Ecto neural progenitor cell (in vitro differentiated cells): ENCODE measurements at places on chromosomes 2 and 18.

DNA sequence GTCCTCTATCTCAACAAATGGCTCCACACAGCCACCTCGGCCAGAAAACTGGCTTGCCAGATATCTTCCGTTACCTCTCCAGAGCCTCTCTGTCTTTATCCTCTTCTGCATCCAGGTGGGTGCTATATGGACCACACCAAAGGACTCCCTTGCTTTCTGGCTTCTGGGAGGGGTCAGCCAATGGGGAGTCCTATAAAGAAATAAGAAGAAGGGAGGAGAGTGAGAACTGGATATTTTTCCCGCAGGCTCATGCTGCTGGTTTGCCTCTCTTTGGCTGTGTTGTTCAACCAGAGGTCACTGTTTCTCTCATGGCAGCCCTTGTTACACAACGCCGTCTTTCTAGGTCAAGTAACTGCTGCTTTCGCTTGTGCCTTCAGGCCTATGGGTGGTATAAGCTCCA lies 72.7 kb downstream of the POLE4 start:
- no peak for DNase-seq

GRCh38 chr2:123080331-123080730 lies 944.8 kb upstream of the CNTNAP5 start:
- DNase-seq: no peak

GRCh38 chr2:166417669-166418068 lies 41.9 kb upstream of the SCN9A start:
- DNase-seq: no peak

GRCh38 chr2:192357217-192357616 lies 162.5 kb upstream of the TMEFF2 start:
- DNase-seq: no peak

DNA sequence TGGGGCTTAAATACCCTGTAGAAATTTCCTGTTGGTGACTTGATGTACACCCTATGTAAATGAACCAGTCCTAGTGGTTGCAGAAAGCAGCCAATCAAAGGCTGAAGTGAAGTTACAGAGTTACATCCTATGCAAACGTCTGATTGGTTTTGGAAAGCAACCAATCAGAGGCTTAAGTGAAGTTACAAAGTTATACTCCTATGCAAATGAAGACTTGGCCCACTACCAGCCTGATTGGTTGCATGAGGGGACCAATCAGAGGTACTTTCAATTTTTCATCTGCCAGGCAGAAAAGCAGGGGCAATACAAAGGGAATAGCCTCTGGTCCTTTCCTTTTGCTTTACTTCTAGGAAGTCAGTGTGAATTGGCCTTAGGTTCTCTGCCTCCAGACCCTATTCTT lies 13.6 kb upstream of the ZNF397 start:
- DNase-seq: no peak

GRCh38 chr18:48940854-48941611 lies 9.7 kb downstream of the SMAD7 start:
- DNase-seq: no peak

DNA sequence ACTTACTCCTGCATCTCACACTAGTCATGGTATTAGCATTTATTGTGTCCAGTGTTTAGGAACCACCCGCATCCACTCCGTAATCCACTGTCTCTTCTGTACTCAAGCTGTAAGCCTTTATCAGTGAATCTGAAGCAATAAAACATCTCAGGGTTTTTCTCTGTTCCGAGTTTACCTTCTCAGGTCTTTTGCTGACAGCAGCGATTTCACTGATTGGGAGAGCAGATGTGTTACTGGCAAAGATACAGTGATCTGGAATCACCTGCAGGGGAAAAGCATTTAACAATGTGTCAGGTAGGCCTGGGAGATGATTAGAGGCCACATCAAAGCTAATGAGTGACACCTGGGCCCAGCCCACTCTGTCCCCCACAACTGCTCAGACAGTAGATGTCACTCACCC lies 24.6 kb downstream of the GAREM2 start:
- DNase-seq: no peak

- no peak for DNase-seq
Measured at GRCh38 chr2:206083602-206084438, 2.2 kb downstream of the INO80D start.

DNA sequence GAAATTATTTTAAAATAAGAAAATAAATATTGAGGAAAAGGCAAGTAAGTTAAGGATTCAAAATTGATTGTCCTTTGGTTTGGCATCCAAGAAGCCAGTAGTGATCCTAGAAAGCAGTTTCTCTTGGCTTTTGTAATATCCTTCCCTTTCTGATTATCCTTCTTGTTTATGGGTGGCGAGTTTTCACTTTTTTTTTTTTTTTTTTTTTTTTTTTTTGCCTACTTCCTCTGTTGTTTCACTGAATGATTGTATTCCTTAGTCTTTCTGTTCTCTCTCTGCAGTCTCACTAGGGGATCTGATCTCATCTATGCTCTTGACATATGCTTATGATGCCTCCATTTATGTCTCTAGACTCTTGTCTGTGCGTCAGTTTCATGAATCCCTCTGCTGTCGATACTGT lies 4.2 kb downstream of the NAPG start:
- DNase-seq: no peak

DNA sequence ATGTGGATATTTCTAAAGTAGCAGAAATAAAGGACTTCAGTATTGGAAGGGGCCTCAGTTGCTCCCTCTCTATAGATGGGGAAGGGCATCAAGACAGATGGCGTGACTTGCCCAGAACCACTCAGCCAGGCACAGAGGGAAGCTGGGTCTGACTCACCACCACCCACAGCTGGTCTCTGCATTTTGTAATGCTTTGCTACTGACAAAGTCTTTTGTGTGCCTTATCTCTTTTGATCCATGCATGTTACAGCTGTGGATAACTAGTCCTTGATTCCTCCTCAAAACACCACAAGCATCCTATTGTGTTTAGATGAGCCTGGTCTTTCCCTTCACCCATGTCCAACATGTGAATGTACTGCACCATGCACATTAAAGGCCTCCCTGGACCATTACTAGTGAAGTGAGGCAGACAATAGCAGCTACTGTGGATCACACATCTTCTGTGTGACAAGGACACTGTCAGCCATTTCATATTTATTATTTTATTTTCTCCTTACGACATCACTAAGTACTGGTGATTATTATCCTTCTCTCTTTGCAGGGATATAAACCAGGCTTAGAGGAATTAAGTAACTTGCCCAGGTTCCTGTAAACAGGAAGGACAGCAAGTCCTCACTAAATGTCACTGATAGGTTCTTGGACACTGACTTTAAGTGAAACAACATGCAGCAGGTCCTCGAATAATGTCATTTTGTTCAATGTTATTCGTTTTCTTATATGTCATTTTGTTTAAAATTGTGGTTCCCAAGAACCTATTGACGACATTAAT lies 29.6 kb upstream of the IL37 start:
- DNase-seq: no peak

- DNase-seq: no peak
Measured at GRCh38 chr2:30134582-30134981, 12.2 kb upstream of the YPEL5 start.

- no peak for DNase-seq
Measured at GRCh38 chr2:221001381-221001801, 570.7 kb downstream of the EPHA4 start.

- DNase-seq: no peak
Measured at GRCh38 chr18:57640749-57641148, 19.1 kb upstream of the NARS1 start.

DNA sequence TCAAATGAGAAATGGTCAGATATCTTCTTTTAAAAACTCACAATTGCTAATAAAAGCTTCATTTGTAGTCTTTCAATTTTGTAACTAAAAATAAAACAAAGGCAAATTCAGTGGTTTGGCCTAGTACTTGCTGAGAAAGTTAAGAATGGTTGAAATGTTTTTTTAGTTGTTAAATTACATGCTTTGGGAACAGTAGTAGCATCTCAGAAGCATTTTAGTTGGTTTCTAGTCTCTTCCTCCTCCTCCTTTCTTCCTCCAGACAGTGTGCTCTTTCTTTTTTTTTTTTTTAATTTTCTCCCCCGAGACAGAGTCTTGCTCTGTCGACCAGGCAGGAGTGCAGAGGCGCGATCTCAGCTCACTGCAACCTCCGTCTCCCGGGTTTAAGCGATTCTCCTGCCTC lies 9.8 kb downstream of the TRAK2 start:
- no peak for DNase-seq

DNA sequence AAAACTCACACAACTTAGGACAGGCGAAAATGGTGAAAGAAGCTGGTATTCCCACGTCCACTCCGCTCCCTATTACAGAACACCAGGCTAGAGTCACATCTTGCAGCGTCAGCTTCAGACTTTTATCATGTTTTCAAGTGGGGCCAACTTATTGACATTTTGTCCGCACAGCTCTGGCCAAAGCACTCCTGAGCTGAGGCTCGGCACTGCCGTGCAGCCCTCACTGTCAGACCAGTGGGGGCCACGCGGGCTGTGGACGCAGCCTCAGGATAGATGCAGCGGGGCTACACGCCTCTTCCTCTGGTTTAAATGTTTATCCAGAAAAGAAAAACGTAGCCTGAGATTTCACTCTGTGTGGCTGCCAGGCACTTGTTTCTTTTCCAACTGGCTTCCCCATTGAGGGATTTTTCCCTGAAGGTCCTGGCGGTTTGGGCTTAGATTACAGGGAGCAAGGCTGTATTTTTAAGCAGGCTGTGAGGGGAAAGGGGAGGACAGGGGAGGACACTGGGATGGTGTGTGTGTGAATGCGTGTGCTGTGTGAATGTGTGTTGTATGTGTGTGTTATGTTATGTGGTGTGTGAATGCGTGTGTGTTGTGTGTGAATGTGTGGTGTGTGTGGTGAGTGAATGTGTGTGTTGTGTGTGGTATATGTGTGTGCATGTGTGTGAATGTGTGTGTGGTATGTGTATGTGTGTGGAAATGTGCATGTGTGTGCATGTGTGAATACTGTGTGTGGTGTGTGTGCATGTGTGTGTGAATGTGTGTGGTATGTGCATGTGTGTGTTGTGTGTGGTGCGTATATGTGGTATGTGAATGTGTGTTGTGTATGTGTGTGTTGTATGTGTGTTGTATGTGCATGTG lies 267.6 kb downstream of the DCDC2C start:
- no peak for DNase-seq

- no peak for DNase-seq
Measured at GRCh38 chr2:33634261-33634910, 35.3 kb upstream of the FAM98A start.

DNA sequence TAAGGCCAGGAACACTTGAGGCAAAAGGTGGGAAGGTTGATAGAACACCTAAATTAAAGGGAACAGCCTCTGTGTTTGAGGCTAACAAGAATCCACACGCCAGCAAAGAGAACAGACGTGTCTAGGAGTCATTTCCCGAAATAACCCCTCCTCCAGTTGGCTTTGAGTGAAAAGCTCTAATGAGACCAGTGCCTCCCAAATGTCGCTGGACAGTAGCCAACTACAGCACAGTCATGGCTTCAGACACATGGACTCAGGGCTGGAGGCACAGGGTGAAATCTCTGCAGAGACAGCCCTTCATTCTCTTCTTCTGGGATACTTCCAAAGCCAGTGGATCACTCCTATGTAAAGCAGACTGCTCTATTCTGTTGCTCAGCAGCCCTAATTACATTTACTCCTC lies 49.6 kb downstream of the SOWAHC start:
- no peak for DNase-seq

GRCh38 chr2:203412546-203413331 lies 84.5 kb downstream of the ABI2 start:
- no peak for DNase-seq

DNA sequence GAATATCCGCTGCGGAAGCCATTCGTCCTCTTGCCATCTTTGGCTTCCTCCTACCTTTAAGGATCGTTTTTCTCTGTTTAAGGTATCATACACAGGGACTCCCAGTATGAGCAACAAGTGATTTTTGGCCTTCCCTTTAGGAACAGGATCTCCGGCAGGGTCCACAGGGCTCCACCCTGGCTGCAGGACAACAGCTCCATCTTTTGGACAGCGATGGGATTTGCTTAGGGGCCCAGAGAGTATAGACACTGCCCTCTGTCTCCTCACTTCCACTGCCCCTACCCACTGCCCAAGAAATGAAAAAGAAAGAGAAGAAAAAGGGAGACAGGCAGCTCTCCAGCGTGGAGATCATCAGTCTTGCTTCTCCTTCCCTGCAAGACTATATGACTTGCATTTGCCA lies 224.5 kb downstream of the UXS1 start:
- DNase-seq: no peak

- no peak for DNase-seq
Measured at GRCh38 chr2:177231270-177231669, 18.7 kb downstream of the HNRNPA3 start.

GRCh38 chr2:235371018-235371417 lies 122.8 kb upstream of the AGAP1 start:
- no peak for DNase-seq

DNA sequence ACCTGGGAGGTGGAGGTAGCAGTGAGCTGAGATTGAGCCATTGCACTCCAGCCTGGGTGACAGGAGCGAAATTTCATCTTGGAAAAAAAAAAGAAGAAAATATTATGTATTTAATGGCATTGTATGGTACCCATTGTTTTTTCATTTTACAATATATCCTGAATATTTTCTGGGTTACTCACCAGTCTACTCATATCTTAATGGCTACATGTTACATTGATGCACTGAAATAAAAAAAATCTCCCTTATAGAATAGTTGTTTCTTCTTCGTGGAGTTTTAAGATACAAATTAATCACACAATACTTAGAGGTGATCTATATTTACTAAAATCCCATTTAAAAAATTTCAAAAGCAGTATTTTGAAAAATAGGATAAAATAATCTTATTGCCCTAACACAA lies 66.3 kb upstream of the XPO1 start:
- DNase-seq: no peak

GRCh38 chr18:48884771-48885170 lies 66.0 kb downstream of the SMAD7 start:
- DNase-seq: no peak

DNA sequence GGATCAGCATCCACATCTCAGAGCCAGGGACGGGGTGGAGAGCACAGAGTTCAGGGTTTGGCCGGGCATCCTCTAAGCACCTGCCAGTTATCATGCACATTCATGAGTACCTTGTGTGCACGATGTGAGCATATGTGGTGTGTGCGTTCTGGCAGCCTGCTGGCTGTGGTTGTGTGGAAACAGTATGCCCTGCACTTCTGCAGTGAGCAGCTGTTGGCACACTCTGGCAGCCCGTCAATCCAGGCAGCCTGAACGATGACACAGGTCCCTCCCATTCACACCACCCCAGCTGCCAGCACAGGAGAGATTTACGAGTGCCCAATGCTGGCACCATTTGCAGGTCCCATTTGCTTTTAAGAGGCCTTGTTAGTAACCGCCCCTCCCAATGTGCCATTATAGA lies 74.2 kb downstream of the CD8B2 start:
- DNase-seq: no peak

DNA sequence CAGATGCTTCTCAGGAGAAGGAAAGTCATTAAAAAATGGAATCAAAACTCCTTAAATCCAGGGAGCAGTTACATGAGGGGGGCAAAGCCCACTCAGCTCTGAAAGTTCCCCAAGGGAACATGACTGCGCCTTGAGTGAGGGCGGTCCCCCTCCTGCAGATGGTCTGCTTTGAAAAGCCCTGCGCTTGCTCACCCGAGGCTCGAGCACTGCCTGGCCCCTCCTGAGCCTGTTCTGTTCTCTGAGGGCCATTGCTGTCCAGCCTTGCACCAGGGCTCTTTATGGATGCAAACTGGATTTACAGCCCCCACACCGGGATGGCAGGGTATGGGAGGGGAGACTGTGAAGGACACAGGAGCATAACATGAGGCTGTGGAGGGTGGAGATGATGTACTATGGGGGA lies 37.8 kb upstream of the DNMT3A start:
- peak; percentile 31 for DNase-seq

GRCh38 chr2:167237478-167237877 lies 349.2 kb downstream of the XIRP2 start:
- no peak for DNase-seq
